Activated T-helper 2 cell treated with anti-CD3 and anti-CD28 coated beads, Interferon-gamma antibody, Interleukin-2, Interleukin-4, amounts not matched to agents 10 μg/mL and 5 μg/mL and 100 μg/mL, durations not matched to agents 14 hours and 24 hours and 36 hours (primary cell): ENCODE measurements at places on chromosomes 4 and X. TPM values are rescaled to one million over a fixed set of nuclear protein-coding genes. Genes with fewer than 3 reads are reported as not detected.

The REELD1 gene
- not detected in 2 replicates for total RNA-seq

The IL13RA2 gene
- total RNA-seq = not detected in 2 replicates

The COX7B2 gene
- not detected in 2 replicates for total RNA-seq

The CEP135 gene
- total RNA-seq = 13.3 and 15.7 TPM in 2 replicates

The TREX2 gene
- total RNA-seq = 0.94 and 1.1 TPM in 2 replicates

The MAGEA2B gene
- total RNA-seq = not detected in 2 replicates

The BEX3 gene
- total RNA-seq = 7.0 and 8.4 TPM in 2 replicates

The AR gene
- total RNA-seq = 0.25 and 0.28 TPM in 2 replicates

The P2RY10 gene
- total RNA-seq = 55.6 and 65.7 TPM in 2 replicates

The NUDT11 gene
- total RNA-seq = 5.8 and 6.1 TPM in 2 replicates

The FHIP1A gene
- not detected in 2 replicates for total RNA-seq

The TXK gene
- total RNA-seq = 0.76 and 1.8 TPM in 2 replicates

The NWD2 gene
- total RNA-seq = not detected in 2 replicates

The DSPP gene
- total RNA-seq = not detected in 2 replicates

The USP26 gene
- total RNA-seq = not detected in 2 replicates

The SOD3 gene
- total RNA-seq = not detected in 2 replicates

The IL2 gene
- total RNA-seq = 95.9 and 101 TPM in 2 replicates

The CSTF2 gene
- 51.1 and 52.7 TPM in 2 replicates for total RNA-seq

The SAGE1 gene
- total RNA-seq = not detected in 2 replicates

The FABP2 gene
- not detected in 2 replicates for total RNA-seq

The CXCL10 gene
- 1.3 and 1.4 TPM in 2 replicates for total RNA-seq

The SNCA gene
- 0.39 and 0.44 TPM in 2 replicates for total RNA-seq

The CRMP1 gene
- total RNA-seq = 0.07 TPM in 1 of 2 replicates, not detected in the other

The ESX1 gene
- total RNA-seq = 0.11 and 0.34 TPM in 2 replicates
